ENCODE measurements at places on chromosomes 5 and 9. TPM values are rescaled to one million over a fixed set of nuclear protein-coding genes. Genes with fewer than 3 reads are reported as not detected.
A peak's percentile ranks its signal among the peaks of the same experiment; 100 is the strongest.

- no peak overlapping the region for H3K4me3 ChIP-seq
- no peaks in the 10 kb centered on the region for H3K27me3 ChIP-seq
- no peak overlapping the region for H3K27ac ChIP-seq
- DNase-seq = no peak
- no peaks in the 10 kb centered on the region for H3K4me1 ChIP-seq
- no peaks in the 10 kb centered on the region for H3K36me3 ChIP-seq
Observed at GRCh38 chr5:125461641-125462072, 715.2 kb upstream of the ZNF608 start.

The PDLIM7 gene
- total RNA-seq = 159 TPM

DNA sequence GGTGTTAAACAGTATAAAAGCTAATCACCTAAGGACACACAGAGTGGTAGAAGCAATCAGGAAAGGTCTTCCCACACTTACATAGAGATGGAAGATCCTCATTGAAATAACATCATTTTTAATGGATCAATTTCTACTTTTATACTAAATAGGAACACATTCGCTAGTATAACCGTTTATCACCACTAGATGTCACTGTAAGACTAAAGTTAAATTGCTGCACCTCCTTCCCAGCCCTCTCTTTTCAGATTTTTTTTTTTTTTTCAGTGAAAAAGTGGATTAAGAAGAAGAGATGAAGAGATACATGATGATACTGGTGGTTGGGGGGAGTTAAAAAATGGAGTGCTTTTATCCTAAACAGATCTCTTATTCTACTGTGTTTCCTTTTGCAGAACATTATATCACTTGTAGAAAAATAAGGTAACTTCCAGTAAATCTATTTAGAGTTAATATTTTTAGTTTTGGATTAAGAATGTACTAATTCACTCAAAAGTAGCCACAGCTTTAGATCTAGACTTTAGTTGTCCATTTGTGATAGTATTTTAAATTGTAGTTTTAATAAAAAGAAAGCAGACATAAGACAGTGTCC, 116.9 kb upstream of the ARRDC3 start:
- H3K36me3 ChIP-seq = no peaks in the 10 kb centered on the region
- H3K4me3 ChIP-seq = no peak overlapping the region
- no peak for DNase-seq
- H3K27me3 ChIP-seq = peaks cover 4% of the 10 kb centered on the region
- no peaks in the 10 kb centered on the region for H3K4me1 ChIP-seq

- peaks cover 24% of the 10 kb centered on the region for H3K4me1 ChIP-seq
- H3K27ac ChIP-seq = peak overlapping the region; percentile 18
- H3K27me3 ChIP-seq = no peaks in the 10 kb centered on the region
- peaks cover 61% of the 10 kb centered on the region for H3K36me3 ChIP-seq
- DNase-seq = peak; percentile 83
Observed at GRCh38 chr5:134140530-134141201, 26.2 kb downstream of the TCF7 start.

DNA sequence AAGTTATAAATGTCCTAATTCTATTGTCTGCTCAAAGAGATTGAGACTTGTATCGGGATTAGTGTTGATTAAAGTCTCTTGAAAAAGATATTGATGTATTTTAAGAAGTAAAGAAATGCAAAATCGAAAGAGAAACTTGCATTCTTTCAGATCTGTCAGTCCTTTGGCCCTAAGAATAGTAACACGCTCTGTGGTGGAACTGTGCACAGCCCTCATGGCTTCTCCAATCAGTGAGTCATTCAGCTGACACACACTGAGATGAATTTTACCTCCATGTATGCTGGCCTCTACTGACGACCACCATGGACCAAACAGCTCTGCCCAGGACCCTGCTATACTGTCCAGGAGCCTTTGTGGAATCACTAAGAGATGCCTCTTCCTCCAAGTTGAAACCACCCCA, 232.4 kb downstream of the ESM1 start:
- no peaks in the 10 kb centered on the region for H3K36me3 ChIP-seq
- peak overlapping the region; percentile 48 for H3K27ac ChIP-seq
- no peaks in the 10 kb centered on the region for H3K27me3 ChIP-seq
- DNase-seq = no peak

DNA sequence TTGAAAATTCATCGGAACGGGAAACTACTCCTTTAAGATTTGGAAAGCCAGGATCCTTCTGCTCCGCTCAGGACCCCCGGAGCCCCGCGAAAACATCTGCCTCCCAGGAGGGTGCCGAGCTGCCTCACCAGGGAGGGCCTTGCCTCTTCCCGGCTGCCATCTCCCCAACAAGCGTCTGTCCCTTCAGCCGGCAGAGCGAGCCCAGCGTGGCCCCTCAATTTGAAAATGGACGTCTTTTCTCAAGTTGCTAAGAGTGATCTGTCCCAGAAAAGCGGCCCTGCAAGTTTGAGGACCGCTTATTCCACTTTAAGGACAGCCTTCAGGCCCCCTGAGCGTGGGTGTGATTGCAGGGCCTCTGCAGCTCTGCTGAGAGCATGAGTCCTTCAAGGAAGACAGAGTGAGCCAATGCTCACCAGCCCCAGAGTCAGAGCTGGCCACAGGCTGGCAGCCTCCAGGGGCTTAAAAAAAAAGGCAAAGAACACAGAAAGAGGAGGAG, 101.3 kb downstream of the PHF2 start:
- no peaks in the 10 kb centered on the region for H3K27me3 ChIP-seq
- no peak overlapping the region for H3K4me3 ChIP-seq
- H3K27ac ChIP-seq = no peak overlapping the region
- H3K36me3 ChIP-seq = peaks cover 4% of the 10 kb centered on the region

GRCh38 chr5:129199308-129199707, 104.8 kb downstream of the ISOC1 start:
- no peak overlapping the region for H3K4me3 ChIP-seq
- no peaks in the 10 kb centered on the region for H3K27me3 ChIP-seq
- no peak for DNase-seq
- no peak overlapping the region for H3K27ac ChIP-seq
- H3K4me1 ChIP-seq = no peaks in the 10 kb centered on the region

- H3K27ac ChIP-seq = no peak overlapping the region
- H3K4me3 ChIP-seq = no peak overlapping the region
- DNase-seq = no peak
- peaks cover 15% of the 10 kb centered on the region for H3K4me1 ChIP-seq
Observed at GRCh38 chr5:171913987-171914273, 92.5 kb downstream of the FBXW11 start.

GRCh38 chr9:120729791-120730241, 15.5 kb upstream of the MEGF9 start:
- H3K36me3 ChIP-seq = no peaks in the 10 kb centered on the region
- no peak overlapping the region for H3K4me3 ChIP-seq
- no peak for DNase-seq
- H3K27me3 ChIP-seq = peaks cover 6% of the 10 kb centered on the region
- no peak overlapping the region for H3K27ac ChIP-seq

- H3K27me3 ChIP-seq = no peaks in the 10 kb centered on the region
- peaks cover 16% of the 10 kb centered on the region for H3K36me3 ChIP-seq
- DNase-seq = peak; percentile 59
- H3K27ac ChIP-seq = peak overlapping the region; percentile 51
- no peak overlapping the region for H3K4me3 ChIP-seq
Observed at GRCh38 chr9:37528652-37529471, 43.1 kb downstream of the POLR1E start.

Data from osteoblast (primary cell).